ENCODE measurements at places on chromosomes 13 and 19. TPM values are rescaled to one million over a fixed set of nuclear protein-coding genes. Genes with fewer than 3 reads are reported as not detected.
A peak's percentile ranks its signal among the peaks of the same experiment; 100 is the strongest.

GRCh38 chr13:85461621-85462020 is 337.6 kb downstream of the SLITRK6 start:
- no peak for DNase-seq

GRCh38 chr13:58843071-58843470 is 1211.5 kb downstream of the PCDH17 start:
- DNase-seq, result no peak

GRCh38 chr13:29162638-29163235 is 342.6 kb downstream of the MTUS2 start:
- peak; percentile 20 for DNase-seq

- no peak for DNase-seq
These were observed 138.7 kb downstream of the RXFP2 start for GRCh38 chr13:31878052-31878451.

DNA sequence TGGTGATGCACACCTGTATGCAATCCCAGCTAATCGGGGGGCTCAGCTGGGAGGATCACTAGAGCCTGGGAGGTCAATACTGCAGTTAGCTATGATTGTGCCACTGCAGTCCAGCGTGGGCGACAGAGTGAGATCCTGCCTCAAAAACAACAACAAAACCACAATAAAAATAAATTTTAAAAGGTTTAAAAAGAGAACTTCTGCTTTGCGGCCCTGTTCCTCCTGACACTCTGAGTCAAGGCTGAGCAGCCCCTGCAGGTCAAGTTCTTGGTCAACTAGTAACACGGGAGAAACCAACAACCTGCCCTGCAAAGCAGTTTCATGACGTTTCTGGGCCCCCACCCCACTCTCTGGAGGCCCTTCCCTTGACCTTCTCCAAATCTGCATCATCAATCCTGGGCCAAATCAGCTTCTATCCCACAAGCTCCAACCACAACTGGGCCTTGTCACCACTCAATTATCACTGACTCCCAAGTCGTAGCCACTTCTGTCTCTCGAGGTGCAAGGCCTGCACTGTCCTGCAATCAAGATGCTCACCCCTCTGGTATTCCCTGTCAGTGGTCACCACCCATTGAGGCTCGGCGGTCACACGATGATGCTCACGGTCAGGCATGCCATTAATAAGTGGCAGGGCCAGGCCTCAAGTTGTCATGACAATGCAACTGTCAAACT is 7.5 kb downstream of the ELAVL1 start:
- DNase-seq, result no peak

- DNase-seq, result no peak
These were observed 97.5 kb downstream of the RAB20 start for GRCh38 chr13:110463871-110464510.

GRCh38 chr13:76687467-76687866 is 198.7 kb downstream of the KCTD12 start:
- no peak for DNase-seq

GRCh38 chr19:30144242-30144758 is 202.3 kb downstream of the URI1 start:
- DNase-seq, result no peak

DNA sequence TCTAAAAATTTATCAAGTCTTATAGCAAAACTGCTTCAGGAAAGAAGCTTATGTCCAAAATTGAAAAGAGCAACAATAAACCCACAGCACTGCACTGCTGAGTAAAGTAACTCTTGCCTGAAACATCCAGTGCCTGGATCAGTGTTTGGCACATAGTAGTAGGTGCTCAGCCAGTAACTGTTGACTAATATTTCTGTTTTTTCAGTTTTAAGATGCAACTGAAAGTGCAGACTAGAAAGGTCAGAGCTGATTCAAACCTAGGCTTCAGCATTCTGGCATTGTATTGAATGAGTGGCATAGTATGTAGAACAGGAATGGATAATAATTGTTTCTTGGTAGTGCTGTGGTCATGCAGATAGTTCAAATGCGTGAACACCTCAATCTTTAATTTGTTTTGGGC is 67.6 kb downstream of the UBL3 start:
- no peak for DNase-seq

- peak; percentile 15 for DNase-seq
These were observed 1.5 kb downstream of the ERF start for GRCh38 chr19:42253245-42254088.

DNA sequence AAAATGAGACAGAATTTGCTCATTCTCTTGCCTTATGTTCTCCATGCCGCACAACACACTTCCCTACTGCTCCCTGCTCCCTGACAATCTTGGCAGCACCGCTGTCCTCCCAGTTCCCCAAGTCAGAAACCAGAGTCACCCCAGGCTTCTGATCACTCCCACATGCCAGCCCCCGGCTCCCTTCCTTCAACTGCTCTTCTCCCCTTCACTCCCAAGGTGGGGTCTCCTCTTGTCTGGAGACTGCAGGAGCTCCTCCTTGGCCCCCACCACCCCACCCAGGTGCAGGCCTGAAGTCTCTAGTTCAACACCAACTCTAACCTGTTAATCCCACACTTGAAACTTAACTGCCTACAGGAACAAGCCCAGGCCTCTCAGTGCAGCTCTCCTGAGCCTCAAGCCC is 16.8 kb upstream of the AKAP8 start:
- no peak for DNase-seq

- DNase-seq, result no peak
These were observed 21.0 kb downstream of the SAE1 start for GRCh38 chr19:47151627-47152026.

DNA sequence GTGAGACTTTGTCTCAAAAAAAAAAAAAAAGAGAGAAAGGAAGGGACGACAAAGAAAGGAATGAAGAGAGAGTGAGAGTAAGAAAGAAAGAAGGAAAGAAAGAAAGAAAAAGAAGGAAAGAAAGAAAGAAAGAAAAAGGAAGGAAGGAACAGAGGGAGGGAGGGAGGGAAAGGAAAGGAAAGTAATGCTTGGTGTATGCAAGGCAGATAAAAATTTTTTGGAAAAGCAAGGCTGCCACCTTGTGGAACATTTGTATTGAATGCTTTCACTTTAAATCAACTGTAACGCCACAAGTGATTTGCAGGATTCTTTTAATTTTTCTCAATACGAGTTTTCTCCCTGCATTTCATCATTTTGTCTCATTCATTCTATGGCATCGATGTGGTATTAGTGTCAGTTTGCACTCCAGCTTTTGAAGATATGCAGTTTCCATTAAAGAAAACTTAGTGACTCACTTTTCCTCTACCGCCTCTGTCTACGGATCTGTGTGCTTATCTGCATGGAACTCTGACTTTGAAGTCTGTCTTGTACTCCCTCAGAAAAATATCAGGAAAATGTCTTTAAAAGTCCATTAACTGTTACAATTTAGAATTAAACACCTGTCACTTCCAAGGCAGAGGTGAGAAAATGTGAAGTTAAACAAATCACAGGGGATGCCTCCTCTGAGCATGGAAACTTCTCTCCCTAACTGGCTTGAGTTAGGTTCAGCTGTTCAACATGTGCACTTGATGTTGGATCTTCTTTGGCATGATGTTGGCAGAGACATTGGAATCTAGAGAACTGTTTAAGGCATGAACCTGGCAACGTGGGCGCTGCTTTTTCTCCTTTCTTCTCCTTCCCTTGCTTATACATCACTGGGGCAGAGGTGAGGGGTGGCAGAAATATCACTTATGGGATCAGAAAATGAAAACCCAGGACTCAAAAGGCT is 20.0 kb upstream of the ZDHHC20 start:
- DNase-seq, result peak; percentile 77

DNA sequence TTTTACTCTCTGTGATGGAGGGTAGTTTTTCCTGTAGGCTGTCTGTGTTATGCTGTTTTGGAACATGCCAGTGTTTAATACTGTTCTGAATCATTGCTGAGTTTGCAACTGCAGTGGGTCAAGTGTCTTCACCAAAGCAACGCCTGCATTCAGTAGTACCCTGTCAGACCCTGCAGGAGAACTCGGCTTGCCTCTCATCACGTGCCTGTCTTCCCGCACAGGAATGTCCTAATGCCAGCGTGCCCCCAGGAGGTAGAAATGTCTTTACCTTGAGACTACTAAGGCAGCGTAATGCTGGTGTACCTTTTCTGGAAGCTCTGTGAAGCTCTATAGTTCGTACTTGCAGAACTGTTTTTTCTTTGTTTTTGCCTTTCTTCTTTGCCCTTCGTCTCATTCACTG is 42.3 kb downstream of the POLR1D start:
- DNase-seq, result no peak

GRCh38 chr19:2255112-2255845 is 938 bp downstream of the JSRP1 start:
- DNase-seq, result no peak

- peak; percentile 13 for DNase-seq
These were observed 7.7 kb upstream of the CRTC1 start for GRCh38 chr19:18675779-18676178.

- no peak for DNase-seq
These were observed 136.3 kb upstream of the CSNK1A1L start for GRCh38 chr13:37241786-37242185.

GRCh38 chr19:33269016-33269415 is 33.3 kb downstream of the CEBPA start:
- DNase-seq, result no peak

- DNase-seq, result peak; percentile 18
These were observed 2.9 kb downstream of the DAZAP1 start for GRCh38 chr19:1410136-1410786.

The RASAL3 gene
- not detected for total RNA-seq

The BRCA2 gene
- 9.1 TPM for total RNA-seq

The STOML3 gene
- not detected for total RNA-seq

Measured in PC-3 (cell line).